ENCODE measurements at places on chromosomes 1 and 21.

DNA sequence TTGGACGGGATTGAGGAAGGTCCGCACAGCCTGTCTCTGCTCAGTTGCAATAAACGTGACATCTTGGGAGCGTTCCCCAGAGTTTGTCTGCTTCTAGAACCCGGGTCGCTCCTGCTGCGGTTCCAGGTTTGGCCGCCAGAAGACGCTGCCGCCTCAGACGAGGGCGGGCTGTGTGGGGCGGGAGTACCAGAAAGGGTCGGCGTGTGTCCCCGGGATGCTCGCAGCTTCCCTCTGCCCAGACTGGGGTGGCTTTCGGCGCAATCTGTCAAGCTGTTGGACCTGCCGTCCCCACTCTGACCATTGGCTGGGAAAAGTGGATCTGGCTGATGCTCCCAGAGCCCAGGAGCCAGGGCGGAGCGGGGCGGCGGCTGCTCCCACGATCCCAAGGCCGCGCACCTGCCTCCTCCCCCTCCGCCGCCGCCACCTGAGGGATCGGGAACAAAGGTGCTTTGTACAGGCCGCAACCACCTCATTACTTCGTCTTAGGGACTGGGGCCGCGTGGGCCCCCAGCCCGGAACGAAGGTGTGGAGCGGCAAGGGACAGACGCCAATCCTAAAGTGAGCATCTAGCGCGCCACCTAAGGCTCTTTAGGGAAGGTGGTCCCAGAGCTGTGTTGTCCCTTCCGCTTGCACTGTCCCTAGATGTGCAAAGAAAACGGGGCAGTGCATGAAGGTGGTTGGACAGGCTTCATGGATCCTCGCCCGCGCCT lies 683 bp upstream of the EFNA4 start:
- DNase-seq: peak; percentile 89

DNA sequence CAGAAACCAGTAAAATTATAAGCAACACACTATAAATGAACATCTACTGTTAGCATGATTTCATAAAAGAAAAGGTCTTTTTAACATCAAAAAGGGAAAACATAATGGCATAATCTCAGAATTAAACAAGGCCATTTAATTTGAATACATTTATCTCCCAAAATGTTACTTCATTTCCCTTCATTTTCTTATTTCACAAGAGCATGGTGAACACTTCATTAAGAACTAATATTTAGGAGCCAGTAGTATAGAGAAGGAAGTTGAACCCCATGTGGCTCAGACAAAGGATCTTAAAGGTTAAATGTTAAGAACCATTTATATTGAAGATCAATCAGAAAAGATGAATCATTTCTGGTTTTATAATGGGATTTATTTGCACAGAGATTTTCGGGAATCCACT lies 981.7 kb downstream of the TTLL7 start:
- DNase-seq: no peak

GRCh38 chr1:237809099-237809498 lies 81.6 kb downstream of the ZP4 start:
- no peak for DNase-seq

DNA sequence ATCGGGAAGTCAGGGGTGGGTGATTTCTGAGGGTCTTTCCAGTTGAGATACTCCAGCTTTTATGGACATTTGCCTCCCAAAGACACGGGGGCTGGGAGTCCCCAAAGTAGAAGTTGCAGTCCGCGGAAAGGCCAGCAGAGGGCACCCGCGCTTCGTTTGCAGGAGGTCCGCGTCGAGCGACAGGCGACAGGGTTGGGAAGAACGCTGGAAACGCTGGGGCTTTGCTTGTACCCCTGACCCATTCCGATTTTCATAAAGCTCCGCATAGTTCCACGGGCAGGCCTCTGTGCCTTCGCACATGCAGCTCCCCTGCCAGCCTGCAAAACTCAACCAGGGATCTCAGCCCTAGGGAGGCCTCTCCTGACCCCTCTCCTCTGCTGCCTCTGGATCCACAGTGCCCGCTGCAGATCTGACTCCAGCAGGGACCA lies 44.2 kb upstream of the LAPTM5 start:
- peak; percentile 90 for DNase-seq

DNA sequence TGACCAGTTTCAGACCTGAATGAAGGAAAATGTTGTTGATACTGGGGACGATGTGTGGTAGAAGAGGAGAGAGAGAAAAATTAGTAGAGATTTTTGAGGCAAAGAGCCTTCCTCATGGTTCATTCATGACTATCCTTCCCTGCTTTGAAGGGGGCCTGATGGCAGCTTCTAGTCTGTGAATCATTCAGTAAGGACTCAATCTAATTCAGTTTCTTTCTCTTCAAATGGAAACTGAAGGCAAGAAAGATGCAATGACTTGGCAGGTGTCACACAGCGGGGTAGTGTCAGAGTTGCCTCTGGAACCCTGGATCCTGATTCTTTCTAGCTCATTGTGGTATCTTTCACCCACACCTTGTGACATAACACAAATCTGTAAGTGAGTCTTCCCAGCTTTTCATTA lies 14.9 kb upstream of the CD5L start:
- DNase-seq: no peak

DNA sequence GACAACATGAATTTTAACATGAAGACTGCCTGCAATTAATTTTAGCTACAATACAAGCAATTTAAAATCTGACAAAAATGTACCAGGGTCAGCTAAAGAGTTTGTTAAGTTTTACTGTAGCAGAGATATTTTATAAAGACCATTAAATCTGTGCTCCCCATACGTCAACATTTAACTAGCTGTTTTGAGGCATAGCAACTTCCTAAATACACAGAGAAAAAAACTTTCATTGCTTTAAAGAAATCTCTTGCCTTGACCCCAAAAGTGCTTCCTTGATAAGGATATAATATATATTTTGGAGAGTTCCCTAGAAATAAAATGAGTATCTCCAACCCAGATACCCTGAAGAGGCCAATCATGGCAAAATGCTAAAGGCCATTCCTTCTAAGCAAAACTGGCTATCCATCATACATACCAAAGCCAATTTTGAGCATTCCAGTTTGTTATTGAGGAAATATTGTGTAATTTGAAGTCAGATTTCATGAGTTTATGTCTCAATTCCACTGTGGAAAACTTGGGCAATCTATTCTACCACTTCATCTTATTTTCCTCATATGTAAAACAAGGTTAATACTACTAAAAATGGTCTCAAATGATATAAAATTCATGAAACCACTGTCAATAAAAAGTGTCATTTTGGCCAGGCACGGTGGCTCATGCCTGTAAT lies 19.1 kb downstream of the ASPM start:
- DNase-seq: no peak

DNA sequence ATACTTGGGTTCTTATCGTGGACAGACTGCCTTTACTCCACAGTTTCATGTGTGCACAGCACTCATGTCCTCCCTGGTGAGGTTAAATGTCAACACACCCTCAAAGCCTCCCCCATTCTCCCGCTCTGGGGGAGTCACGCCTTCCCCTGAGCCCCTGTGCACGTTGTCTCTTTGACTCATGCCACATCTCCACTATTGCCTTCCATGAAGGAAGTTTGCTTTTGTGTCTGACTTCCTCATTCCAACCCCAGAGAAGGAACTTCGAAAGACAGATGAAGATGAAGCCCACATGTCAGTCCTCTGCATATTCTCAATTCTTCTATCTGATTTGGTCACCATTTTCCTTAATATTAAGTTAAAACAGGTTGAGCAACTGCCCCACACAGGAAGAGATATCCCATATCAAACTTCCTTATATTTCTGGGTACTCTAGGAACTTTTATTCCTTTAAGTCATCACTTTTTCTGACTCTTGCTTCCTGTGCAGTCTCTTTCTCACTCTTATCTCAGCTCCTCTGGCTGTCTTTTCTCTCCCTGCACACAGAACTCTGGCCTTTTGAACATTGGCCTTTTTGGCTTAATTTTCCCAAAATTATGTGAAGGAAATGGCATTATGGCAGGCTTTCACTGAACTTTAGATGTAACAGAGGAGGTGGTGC lies 41.5 kb downstream of the C4BPA start:
- no peak for DNase-seq

DNA sequence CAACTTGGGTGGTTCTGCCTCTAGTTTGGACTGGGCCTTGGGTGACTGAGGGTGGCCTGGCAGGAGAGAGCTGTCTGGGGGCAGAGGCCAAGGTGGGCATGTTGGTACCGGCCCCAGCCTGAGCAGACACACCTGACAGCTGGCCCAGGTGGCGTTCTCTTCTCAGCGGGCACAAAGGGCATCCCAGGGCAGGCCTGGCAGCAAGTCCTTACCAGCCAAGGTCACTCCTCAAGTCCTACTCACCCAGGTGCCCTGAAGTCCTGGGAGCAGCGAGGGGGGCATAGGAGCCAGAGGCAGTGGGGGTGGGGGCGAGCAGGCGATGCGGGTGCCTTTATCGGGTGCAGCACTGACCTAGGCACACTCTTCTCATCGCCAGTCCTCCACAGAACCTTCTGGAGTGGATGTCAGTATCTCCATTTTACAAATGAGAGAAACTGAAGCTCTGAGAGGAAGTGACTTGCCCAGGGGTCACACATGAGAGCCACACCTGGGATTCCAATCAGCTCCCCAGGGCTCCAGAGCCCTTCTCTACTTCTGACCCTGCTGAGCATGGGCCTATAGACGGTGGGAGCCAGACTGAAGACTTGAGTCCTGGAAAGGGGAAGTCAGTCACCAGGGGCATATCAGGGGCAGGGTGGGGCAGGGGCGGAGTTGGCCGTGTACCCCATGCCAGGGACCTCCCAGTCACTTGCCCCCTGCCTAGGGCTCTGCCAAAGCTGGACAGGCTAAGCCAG lies 587 bp upstream of the SLC25A34 start:
- DNase-seq: no peak

- DNase-seq: no peak
Measured at GRCh38 chr1:996851-997712, 2.8 kb downstream of the HES4 start.

GRCh38 chr1:168497376-168497950 lies 46.3 kb downstream of the XCL2 start:
- no peak for DNase-seq

DNA sequence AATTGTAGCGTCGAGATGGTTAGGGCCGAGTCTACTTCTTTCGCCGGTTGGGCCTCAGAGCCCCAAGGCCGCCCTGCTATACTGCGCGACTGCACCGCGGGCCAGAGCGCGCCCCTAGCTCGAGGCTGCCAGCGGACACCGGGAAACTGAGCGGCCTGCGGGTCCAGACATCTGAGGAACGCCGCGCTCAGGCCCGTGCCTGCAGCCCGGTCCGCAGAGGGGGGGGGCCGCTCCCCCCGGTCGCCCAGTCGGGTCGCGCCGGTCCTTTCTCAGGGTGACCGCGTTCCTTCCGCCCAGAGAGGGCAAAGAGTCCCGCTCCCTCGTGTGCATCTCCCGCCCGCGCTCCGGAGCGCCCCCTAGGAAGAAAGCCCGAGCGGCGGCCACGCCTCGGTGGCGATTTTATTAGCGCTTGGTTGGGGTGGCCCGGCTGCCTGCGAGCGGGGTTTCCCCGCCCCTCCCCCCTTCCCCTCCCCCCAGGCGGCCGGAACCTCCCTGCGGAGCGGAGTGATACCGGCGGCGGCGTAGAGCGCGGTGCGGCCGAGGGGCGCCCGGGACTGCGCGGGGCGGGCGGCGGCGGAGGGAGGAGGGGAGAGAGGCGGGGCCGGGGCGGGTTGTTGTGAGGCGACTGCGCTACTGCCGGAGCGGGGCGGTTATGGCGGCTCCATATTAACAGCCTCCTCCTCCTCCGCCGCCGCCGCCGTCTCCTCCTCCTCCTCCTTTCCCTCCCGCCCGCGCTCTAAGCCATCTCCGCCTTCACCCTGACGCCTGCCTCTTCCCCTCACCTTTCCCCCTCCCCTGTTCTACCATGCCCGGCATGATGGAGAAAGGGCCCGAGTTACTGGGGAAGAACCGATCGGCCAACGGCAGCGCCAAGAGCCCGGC lies at the start of gene RCOR3:
Gene RCOR3, plus strand, starts transcription at position 611 of the 882 bp plus-strand sequence. Its CDS starts 195 bp downstream, at position 806.
- DNase-seq: peak; percentile 93

DNA sequence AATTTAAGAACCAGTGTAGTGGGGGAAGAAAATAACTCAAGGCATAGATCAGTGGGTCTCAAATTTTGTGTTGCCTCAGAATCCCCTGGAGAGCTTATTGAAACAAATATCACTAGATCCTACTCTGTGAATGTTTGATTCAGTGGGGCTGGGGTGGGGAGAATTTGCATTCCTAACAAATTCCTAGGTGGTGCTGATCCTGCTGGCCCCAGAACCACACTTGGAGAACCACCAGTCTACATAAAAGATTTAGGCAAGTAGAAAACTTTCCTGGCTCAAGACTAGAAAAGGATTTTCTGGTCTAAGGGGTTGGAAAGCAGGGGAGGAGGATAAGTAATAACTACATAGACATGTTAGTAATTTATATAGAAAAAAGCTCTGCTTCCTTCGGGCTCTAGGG lies 34.1 kb upstream of the C1orf21 start:
- no peak for DNase-seq

GRCh38 chr1:40435471-40435870 lies 14.8 kb upstream of the ZFP69B start:
- DNase-seq: no peak

DNA sequence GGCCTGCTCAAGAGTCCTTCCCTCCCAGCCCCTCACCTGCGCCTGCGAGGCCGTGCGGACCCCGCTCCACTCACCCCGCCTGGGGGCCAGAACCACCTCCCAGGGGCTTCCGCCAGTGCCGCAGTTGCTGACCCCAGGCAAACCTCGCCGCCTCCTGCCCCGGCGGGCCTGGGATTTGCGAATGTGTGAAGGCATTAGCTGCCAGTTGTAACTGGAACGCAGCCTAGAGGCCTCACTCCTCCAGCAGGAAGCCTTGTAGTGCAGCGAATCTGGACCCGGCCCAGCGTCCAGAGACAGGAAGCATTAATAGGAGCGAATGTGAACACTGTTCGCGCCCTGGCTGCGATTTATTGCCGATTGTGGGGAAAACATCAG lies 140.9 kb upstream of the ARHGEF16 start:
- DNase-seq: no peak

GRCh38 chr1:63042278-63042677 lies 258.3 kb downstream of the ATG4C start:
- DNase-seq: no peak

DNA sequence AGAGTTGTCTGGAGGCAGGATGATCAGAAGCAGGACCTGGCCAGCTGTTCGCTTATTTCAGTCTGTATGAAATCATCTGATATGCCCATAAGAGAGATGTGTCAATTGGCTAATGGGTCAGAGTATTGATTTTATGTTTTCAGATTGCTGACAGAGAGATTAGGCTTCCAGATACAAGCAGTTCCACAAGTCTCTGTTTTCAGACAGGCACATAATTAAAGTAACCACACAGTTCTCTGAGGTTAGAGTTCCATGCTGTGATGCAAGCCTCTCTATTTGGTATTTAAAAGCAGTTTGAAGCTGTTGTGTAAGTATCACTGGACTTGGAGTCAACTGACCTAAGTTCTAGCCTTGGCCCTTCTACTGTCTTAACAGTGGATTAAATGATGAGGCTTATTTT lies 50.1 kb downstream of the ATF6 start:
- DNase-seq: no peak

DNA sequence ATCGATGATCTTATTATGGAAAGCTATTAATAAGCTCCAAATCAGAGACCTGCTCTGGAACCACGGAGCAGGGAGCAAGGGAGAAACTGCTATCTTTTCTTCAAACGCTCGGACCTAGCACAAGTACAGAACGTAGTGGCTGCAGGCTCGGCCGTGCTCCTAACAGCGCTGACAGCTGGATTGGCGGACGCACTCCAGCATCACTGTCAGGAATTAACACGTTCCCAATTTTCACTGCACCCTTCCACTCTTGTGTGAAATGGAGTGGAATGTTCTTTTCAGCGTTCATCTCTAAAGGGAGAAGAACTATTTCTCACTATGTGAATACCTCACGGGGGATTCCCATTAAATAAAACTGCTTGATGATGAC lies 106.9 kb downstream of the ZNF281 start:
- no peak for DNase-seq

- no peak for DNase-seq
Measured at GRCh38 chr21:18155508-18156193, 89.0 kb upstream of the CHODL start.

Measured in stimulated activated CD4-positive, alpha-beta T cell treated with anti-CD3 and anti-CD28 coated beads, Interleukin-2, amount 100 ng/mL, for 24 hours (primary cell).